Stimulated activated CD4-positive, alpha-beta T cell treated with anti-CD3 and anti-CD28 coated beads, Interleukin-4, amount 100 ng/mL, for 1 hour (primary cell): ENCODE measurements at places on chromosomes 1 and 21.

GRCh38 chr1:15757575-15758342, 836 bp upstream of the FBLIM1 start:
- no peak for DNase-seq

DNA sequence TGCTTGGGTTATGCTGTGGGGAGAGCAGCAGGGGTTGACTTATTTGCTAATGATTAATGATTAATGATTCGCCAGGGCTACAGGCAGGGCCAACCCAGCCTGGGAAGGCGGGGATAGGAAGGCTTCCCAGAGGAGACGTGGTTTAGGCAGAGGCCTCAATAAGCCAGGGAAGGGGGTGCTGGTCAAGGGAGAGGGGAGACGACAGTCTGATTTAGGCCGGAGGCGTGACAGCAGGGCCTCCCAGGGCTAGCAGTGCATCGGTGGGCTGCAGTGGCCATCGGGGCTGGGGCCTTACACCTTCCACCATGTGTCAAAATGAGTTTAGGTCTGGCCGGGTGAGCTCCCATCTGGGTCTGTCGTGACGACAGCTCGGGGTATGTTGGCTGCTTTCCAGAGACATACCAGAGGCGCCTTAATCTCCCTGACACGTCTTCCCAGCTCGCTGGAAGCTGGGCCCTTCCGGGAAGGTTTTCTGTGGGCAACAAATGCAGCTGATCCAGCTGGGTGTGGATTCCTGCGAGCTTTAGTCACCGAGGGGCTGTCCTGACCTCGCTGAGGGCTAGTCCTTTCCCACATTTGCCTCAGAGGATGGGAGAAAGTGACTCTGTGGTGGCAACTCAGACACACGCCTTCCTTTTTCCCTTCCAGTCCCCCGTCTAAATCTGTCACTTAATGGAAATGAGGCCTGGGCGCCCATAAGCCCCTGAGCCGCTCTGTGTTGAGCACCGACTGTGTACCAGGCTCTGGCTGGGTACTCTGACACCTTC, 3.7 kb upstream of the SLC1A7 start:
- DNase-seq = no peak

DNA sequence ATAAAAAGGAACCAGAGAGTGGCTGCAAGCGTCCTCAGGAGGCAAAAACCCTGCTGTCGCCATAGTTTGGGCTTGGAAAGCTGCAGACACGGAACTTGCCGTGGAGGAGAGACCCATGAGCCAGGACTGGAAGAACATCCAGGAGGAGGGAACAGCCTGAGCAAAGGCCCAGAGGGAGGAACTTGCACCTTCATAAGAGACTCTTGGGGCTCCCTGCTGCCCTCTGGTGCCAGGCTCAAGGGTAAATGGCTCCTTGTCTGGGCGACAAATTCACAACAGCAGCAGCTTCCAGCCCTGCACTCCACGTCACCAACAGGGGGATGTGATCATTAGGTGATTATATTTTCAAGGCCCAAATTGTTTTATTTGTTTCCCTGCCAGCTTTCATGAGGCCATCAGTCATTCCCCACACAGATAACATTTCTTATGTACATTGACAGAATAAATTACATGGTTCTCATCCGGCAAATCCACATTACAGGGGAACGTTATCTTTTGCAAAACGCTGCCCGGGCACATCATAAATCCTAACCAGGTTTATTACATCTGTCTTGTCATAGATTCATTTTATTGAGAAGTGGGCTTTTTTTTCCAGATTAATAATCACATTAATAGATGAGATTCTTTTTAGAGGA, 143.0 kb upstream of the GRIK3 start:
- no peak for DNase-seq

GRCh38 chr1:163337631-163338030, 15.9 kb downstream of the NUF2 start:
- no peak for DNase-seq

DNA sequence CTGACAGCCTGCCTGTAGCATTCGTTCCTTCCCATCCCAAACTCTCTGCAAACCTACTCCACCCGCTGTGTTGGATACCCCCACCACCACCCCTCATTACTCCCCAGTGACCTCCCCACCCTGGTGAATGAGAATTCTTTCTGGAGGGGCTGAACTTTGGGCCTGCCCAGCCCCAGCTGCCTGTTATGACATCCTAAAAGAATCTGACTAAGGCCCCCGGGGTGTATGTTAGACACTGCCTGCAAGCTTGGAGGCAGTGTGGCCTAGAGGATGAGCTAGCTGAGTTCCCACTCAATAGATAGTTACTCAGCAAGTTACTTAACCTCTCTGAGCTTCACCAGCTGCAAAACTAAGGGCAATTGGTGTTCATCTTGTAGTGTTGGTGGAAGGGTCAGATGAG, 110.2 kb upstream of the FGGY start:
- no peak for DNase-seq

GRCh38 chr21:42818328-42818749, 61.0 kb downstream of the WDR4 start:
- DNase-seq = peak; percentile 62
